ENCODE measurements at places on chromosomes 3 and 15. TPM values are rescaled to one million over a fixed set of nuclear protein-coding genes. Genes with fewer than 3 reads are reported as not detected.

DNA sequence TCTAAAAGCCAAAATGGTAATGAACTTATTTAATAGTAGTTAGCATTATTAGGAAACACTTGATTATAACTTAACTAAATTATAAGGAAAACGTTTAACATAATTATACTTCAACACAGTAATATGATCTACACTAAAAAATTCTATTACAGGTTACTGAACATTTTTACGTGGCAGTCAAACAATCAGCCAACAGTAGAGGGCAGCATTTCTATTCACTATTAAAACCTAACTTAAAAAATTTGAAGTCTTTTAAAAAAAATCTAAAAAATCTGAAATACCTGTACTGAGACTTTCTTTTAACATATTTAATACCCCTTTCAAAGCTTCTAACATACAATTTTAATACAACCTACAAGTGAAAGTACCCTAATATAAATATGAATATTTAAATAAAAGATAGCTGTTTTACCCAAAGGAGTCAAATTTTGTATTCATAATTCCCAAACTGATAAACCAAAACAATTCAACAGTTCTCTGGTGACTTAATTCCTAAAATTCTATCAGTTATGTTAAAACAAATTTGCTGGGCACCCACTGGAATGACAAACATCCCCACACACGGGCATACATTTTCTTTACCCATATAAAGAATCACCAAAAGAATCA, 41.5 kb downstream of the DLG1 start:
- peak; percentile 52 for DNase-seq

The ANKRD63 gene
- total RNA-seq: 3.1 TPM

- DNase-seq: no peak
Observed at GRCh38 chr15:42331235-42331634, 28.1 kb upstream of the CAPN3 start.

DNA sequence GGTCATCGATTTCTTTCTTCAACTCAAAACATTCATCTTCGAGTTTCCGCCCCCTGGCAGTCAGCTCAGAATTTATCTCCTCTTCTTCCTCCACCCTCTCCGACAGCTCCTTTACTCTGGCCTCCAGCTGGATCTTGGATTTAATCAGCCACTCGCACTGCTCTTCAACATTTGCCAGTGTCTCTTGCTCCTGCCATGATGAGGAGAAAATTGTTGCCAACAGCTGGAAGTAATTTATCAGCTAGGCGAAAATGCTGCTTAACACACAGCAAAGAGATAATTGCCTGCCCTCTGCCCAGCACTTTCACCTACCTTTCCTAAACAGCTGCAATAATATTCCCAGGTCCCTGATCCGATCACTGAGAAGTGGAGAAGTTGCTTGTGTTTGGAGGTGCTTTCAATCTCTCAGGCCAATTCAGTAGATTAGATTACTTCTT, 69.3 kb downstream of the MYH15 start:
- DNase-seq: no peak

- DNase-seq: no peak
Observed at GRCh38 chr15:100588638-100589242, 13.2 kb downstream of the LINS1 start.

DNA sequence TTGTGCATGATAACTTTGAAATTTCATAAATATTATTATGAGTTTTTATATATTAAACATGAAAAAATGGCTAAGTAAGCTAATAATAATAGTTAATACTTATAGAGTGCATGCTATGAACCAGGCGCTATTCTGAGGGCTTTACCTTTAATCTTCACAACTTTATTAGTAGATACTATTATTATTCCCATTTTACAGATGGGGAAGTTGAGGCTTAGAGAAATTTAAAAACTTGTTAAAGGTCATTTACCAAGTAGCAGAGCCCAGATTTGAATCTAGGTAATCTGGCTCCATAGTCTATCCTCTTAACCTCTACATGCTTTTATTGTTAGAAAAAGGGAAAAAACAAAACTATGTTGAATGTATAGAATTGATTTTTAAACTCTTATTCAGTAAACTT, 60.4 kb downstream of the TRPC1 start:
- DNase-seq: no peak

The A4GNT gene
- total RNA-seq: not detected

The C3orf85 gene
- not detected for total RNA-seq

The C2CD4A gene
- total RNA-seq: 0.39 TPM

GRCh38 chr3:57221883-57222282, 5.6 kb upstream of the APPL1 start:
- DNase-seq: no peak

DNA sequence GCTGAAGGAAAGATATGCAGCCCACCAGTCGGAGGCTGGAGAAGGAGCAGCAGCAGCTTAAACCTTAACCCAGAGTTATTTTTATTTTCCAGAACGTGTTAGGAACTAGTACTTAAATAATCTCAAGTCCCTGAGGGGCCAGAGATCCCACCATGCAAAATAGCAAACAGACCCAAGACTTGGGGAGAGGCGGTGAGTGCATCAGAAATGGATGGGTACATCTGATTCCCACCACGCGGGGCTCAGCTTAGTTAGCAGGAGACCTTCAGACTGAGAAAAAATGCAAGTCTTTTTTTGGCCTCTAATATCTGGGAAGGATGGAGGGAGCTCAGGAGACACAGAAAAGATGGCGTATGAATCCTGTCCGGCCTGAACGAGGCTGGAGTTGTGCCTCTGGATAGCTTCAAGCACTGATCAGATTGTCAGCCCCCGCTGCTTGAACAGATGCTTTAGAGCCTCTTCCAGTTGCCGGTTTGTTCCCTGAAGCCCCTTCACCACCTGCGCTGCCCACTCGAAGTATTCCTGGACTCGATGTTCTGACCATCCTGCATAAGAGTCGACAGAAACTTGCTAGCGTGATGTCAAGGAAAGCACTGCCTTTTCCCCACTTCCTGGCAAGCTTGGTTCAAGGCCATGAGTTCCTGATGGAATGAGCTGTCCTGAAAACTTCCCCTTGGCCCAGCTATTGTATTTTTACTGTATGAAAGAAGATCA, 1.3 kb downstream of the HDDC3 start:
- DNase-seq: peak; percentile 42

The CFAP161 gene
- total RNA-seq: 8.7 TPM

GRCh38 chr3:39671116-39671515, 138.3 kb upstream of the MYRIP start:
- DNase-seq: no peak

DNA sequence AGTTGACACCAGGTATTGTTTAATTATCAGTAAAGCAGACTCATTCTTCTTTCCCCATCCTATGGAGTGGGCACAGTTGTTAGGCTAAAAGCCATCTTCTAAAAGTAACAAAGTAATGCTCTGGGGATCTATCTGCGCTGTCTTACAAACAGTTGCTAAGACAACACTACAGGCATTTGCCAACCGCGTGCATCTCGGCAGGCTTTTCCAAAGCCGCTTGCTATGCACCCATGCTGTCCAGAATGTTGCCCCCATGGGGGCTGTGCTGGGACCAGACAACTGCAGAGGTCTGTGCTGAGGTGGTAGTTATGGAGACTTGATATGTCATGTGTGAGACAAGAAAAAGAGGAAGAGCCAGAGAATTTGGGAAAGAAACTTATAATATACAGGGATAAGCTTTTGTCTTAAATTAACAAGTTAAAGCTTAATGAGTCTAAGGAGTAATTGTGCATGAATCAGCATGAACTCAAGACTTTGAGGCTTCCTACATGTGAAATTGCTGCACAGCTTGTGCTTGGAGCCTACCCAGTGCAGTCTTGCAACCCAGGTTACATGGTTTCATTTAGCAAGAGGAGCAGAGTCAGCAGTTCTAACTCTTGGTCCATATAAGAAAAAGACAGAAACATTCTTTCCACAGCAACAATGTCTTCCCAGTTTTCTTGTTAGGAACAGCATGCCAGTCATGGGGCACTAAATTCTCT, 38.9 kb upstream of the DCLK3 start:
- DNase-seq: no peak

The MUSTN1 gene
- total RNA-seq: 3.5 TPM

GRCh38 chr15:82298520-82298919, 35.9 kb downstream of the SAXO2 start:
- DNase-seq: peak; percentile 53

DNA sequence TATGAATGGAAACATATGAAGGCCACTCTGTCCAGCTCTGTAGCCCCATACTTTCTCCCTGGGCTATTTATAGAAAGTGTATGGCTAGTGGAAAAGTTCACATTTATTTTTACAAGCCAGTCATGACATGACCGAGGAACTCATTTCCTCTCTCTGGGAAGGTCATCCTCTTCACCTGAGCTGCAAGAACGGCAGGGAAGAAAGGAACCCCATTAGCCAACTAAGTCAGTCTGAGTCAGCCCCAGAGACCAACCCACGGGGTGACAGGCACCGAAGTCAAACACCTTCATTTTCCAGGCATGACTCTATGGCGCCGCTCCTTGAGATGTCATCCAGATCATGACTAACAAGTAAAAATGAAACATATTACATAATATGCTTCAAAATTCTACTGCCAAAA, 4.8 kb downstream of the PAQR9 start:
- no peak for DNase-seq

DNA sequence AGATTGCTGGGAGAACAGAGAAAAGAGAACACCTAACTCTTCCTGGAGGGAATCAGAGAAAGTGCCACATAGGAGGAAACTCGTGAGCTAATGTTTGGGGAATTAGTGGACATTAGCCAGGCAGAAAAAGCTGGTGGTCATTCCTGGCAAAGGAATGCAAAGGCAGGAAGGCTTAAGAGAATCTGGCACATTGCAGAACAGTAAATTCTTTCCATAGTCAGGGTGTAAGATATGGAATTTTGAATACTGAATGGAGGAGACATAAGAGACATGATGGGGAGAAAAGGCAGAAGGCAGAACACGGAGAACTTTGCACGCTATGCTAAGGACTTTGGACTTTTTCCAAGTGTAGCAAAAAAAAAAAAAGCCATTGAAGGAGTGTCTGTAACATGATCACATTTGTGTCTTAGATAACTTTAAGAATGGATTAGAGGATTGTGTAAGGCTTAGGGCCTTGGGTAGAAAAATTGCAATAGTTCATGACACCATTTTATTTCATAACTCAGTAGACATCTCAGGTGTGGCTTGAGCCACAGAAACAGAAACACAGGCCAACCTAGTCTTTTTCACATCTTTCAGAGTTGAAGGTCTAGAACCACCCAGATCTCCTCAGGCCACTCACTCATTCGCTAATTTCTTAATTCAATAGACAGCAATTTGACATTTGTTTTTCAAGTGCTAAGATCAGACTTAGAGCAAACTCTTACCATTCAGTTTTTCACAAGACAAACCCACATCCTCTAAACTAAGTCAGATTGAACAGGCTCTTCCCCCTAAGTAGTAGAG, 31.2 kb upstream of the CCDC80 start:
- DNase-seq: no peak

GRCh38 chr15:96360581-96361308, 30.2 kb downstream of the NR2F2 start:
- no peak for DNase-seq

- DNase-seq: no peak
Observed at GRCh38 chr3:8888301-8888915, 74.9 kb downstream of the RAD18 start.

DNA sequence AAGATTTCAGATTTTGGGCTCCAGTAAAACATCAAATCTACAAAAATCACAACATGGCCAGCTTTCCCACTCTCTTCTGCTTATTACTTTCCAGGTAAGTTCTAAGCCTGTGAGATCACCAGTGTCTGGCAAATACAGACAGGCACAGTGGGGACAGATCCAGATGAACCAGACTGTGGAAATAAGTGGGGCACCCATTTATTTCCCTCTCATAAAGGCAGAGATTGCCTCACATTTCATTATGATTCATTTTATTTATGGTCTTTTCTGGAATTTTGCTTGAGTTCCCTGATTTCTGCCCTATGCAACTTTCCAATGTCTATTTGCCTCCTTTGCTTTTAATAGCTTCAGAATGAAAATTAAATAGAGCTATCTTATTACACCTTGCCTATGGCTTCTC, 66.8 kb downstream of the GREM1 start:
- DNase-seq: no peak
